ENCODE measurements at places on chromosomes 11 and 22.
A peak's percentile ranks its signal among the peaks of the same experiment; 100 is the strongest.

- peak; percentile 91 for DNase-seq
Measured at GRCh38 chr11:7637447-7638157, 35.7 kb downstream of the CYB5R2 start.

GRCh38 chr11:8288824-8289491 is 25.3 kb upstream of the LMO1 start:
- no peak for DNase-seq

- DNase-seq, result peak; percentile 87
Measured at GRCh38 chr22:41048791-41049717, 43.3 kb upstream of the EP300 start.

DNA sequence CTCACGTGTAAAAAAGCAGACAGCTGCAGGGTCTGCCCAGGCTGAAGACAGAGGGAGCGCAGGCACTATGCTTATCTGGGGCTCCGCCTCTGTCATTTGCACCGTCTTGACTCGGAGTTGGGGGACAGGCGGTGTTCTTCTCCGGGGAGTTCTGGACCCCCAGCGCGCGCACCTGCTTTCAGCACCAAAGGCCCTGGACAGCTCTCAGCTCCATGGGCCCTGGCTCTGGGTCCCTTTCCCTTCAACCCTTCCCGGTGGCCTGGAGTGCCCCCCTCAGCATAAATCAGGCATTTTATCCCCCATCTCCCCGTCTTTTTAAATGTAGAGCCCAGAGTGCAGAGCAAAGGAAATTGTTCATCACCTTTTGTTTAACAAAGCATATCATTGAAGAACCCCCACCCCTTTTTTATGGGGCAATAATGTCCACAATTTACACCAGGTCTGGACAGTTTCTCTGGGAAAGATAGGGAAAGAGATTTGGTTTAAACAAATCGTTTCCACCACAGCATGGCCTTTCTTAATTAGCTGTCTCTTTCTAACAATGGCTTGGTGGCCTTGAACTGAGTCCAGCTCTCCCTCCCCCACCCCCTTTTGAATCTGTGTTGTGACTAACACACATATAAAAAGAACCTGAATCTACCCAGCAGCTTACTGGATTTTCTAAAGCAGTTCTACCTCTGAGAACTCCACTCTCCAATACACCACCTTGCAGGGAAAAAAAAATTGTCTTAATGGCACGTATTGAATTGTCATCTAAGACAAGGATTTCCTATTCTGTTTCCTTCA is 1.7 kb downstream of the SEZ6L start:
- no peak for DNase-seq

- no peak for DNase-seq
Measured at GRCh38 chr11:117374316-117375055, 46.8 kb downstream of the CEP164 start.
